ENCODE measurements at places on chromosomes 6 and 20. TPM values are rescaled to one million over a fixed set of nuclear protein-coding genes. Genes with fewer than 3 reads are reported as not detected.

Gene DCDC2
- not detected for total RNA-seq

Gene PSORS1C2
- not detected for total RNA-seq

Gene HLA-DRB5
- total RNA-seq, result 4.7 TPM

Gene SLC22A3
- total RNA-seq, result 16.5 TPM

Gene GSTA3
- not detected for total RNA-seq

Gene LST1
- total RNA-seq, result not detected

Gene KIF13A
- 43.0 TPM for total RNA-seq

DNA sequence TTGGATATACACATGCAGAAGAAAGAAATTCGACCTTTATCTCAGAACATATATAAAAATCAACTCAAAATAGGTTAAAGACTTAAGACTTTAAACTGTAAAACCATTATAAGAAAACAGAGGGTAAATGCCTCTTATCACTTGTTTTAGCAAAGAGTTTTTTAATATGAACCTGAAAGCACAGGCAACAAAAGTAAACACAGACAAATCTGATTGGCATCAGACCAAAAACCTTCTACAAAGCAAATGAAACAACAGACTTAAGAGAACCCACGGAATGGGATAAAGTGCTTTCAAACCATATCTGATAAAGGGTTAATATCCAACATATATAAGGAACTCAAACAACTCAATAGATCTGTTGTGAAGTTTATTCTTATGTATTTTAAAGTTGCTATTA is 309.9 kb upstream of the OPRM1 start:
- DNase-seq, result no peak
- H3K27me3 ChIP-seq, result no peaks in the 10 kb centered on the region
- H3K4me3 ChIP-seq, result no peak overlapping the region
- no peaks in the 10 kb centered on the region for H3K36me3 ChIP-seq

- H3K27me3 ChIP-seq, result no peaks in the 10 kb centered on the region
- no peak overlapping the region for H3K27ac ChIP-seq
- no peaks in the 10 kb centered on the region for H3K36me3 ChIP-seq
- DNase-seq, result no peak
- no peaks in the 10 kb centered on the region for H3K4me1 ChIP-seq
Observed at GRCh38 chr6:67190733-67191132, 1444.3 kb upstream of the ADGRB3 start.

- H3K4me1 ChIP-seq, result no peaks in the 10 kb centered on the region
- H3K36me3 ChIP-seq, result no peaks in the 10 kb centered on the region
- no peaks in the 10 kb centered on the region for H3K27me3 ChIP-seq
- no peak for DNase-seq
- H3K4me3 ChIP-seq, result no peak overlapping the region
- H3K27ac ChIP-seq, result no peak overlapping the region
Observed at GRCh38 chr6:16092140-16092539, 36.7 kb upstream of the MYLIP start.

DNA sequence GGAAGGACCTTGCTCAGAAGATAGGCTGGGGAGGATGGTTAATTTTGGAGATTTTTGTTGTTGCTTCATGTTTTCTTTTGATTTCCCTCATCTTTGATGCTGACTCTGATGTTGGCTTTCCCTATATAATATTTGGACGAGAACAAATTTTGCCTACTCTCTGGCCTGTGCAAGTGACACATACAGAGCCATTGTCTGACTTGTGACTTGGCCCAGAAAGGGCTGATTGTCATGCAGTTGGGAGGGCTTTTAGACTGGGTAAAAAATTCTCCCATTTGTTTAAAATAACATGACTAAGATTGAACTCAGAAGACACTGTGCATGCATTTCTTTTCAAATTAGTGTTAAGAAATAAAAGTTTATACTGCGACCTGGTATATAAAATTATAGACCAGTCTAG is 98.6 kb upstream of the SUPT3H start:
- H3K4me1 ChIP-seq, result peaks cover 24% of the 10 kb centered on the region
- no peaks in the 10 kb centered on the region for H3K27me3 ChIP-seq
- DNase-seq, result no peak
- H3K4me3 ChIP-seq, result no peak overlapping the region
- H3K27ac ChIP-seq, result no peak overlapping the region

DNA sequence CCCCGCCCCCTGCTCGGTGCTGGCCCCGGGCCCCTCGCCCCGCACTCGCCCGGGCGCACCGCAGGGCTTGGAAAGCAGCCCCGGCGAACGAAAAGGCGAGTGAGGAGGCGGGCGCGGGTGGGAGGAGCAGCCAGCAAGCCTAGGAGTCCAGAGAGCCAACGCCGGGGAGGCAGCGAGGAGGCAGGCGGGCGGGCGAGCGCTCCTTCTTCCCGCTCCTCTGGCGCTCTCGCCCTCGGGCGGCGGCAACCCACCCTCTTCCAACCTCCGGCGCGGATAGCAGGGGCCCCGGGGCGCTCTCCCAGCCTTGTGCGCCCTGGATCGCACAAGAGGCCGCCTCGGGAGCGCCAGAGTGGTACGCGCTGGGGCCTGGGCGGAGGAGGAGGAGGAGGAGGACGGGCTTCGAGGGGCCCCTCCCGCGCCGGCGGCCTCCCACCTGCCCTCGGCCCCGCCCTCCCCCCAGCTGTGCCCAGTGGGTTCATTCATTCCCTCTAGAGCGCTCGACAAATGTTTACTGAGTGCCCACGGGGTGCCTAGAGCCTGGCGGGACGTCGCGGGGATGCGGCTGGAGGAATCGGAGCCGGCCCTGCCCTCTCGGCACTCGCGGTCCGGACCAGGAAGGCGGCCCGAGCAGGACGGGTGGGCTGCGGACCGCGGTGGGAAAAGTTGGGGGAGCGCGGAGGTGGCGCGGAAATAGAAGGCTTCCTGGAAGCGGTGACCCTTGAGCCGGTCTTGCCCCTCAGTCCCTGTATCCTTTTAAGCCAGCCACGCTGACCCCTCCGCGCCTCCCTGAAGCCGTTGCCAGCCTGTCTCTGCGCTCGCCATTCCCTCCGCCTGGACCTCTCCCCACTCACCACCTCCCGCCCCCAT is at the start of gene BMP7:
Gene BMP7, minus strand, starts transcription at position 351 of the 867 bp plus-strand sequence. CDS start 519 bp downstream, outside the sequence.
- H3K4me1 ChIP-seq, result peaks cover 22% of the 10 kb centered on the region
- DNase-seq, result no peak
- no peak within 1 kb of the TSS for H3K27ac ChIP-seq
- H3K36me3 ChIP-seq, result no peaks in the 10 kb centered on the region

GRCh38 chr6:91185072-91185471 is 598.2 kb upstream of the MAP3K7 start:
- H3K36me3 ChIP-seq, result no peaks in the 10 kb centered on the region
- no peak overlapping the region for H3K4me3 ChIP-seq
- H3K27me3 ChIP-seq, result no peaks in the 10 kb centered on the region
- no peak overlapping the region for H3K27ac ChIP-seq

DNA sequence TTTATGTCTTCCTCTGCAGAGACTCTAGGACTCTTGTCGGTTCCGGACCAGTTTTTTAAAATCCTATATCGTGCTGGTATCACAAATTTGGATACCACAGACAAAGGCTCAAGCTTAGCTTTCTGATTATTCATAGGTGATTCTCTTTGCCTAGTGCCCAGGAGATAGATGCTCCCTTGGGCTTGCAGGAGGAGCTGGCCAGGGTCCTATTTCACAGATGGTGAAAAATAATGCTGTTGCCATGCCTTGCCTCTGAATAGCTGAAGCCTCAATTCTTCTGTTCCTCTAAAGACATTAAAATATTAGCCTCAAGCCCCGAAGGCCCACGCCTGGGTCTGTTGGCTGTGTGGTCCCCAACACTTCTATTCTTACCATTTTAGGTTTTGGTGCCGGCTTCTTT is 123.9 kb upstream of the BACH2 start:
- H3K36me3 ChIP-seq, result no peaks in the 10 kb centered on the region
- no peak for DNase-seq
- H3K4me3 ChIP-seq, result no peak overlapping the region
- no peaks in the 10 kb centered on the region for H3K4me1 ChIP-seq
- H3K27ac ChIP-seq, result no peak overlapping the region

DNA sequence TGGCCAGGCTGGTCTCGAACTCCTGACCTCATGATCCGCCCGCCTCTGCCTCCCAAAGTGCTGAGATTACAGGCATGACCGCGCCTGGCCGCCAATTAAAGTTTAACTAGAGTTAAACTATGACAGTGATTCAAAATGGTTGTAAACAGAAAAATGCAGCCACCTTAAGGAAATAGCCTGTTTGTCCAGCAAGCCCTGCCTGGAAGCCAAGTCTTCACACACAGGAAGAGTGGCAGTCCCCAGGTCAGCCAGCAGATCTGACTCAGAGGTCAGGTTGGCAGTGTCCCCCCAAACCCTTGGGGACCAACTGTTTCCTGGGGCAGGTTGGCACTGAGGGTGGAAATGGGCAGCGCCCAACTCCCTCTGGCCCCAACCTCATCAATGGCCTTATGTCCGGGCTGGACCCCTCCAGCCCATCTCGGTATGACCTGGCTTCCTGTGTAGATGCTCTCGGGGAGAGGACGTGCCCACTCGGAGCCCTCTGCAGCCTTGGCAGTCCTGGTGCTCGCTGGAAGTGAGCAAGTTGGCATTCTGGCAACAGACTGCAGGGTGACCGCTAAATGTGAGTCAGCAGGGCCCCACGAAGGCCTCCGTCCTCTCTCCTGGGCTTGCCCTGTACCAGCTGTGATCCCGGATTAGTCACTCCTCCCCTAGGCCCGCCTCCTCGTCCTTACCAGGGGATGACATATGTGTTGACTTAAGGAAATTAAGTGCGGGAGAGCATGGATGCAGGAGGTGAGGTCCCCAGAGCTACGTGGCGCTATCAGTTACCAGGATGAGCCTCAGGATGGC is 9.7 kb upstream of the HSP90AB1 start:
- H3K27ac ChIP-seq, result peak overlapping the region; percentile 99
- H3K4me1 ChIP-seq, result peaks cover 40% of the 10 kb centered on the region
- no peaks in the 10 kb centered on the region for H3K27me3 ChIP-seq
- peaks cover 8% of the 10 kb centered on the region for H3K36me3 ChIP-seq

GRCh38 chr20:20089018-20089417 is 36.7 kb downstream of the CFAP61 start:
- no peak overlapping the region for H3K4me3 ChIP-seq
- DNase-seq, result no peak
- H3K27ac ChIP-seq, result no peak overlapping the region
- no peaks in the 10 kb centered on the region for H3K27me3 ChIP-seq
- peaks cover 6% of the 10 kb centered on the region for H3K4me1 ChIP-seq
- H3K36me3 ChIP-seq, result no peaks in the 10 kb centered on the region

DNA sequence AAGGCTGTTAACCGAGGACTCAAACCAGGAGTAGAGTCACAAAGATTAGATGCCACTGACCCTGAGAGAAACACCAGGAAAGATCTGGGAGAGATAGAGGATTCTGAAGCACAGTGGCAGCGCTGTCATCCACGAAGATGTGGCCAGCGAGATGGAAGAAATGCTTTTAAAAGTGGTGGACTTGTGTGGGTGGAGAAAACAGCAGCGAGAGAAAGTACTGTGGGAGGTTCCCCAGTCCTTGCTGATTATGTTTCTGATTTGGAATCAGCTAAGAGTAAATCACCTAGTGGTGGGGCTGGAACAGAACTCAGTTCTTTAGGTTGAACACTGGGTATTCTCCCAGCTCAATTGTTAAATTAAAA is 435 bp upstream of the ZNF322 start:
- peak overlapping the region; percentile 48 for H3K4me3 ChIP-seq
- DNase-seq, result no peak
- H3K27me3 ChIP-seq, result no peaks in the 10 kb centered on the region
- peak overlapping the region; percentile 79 for H3K27ac ChIP-seq

DNA sequence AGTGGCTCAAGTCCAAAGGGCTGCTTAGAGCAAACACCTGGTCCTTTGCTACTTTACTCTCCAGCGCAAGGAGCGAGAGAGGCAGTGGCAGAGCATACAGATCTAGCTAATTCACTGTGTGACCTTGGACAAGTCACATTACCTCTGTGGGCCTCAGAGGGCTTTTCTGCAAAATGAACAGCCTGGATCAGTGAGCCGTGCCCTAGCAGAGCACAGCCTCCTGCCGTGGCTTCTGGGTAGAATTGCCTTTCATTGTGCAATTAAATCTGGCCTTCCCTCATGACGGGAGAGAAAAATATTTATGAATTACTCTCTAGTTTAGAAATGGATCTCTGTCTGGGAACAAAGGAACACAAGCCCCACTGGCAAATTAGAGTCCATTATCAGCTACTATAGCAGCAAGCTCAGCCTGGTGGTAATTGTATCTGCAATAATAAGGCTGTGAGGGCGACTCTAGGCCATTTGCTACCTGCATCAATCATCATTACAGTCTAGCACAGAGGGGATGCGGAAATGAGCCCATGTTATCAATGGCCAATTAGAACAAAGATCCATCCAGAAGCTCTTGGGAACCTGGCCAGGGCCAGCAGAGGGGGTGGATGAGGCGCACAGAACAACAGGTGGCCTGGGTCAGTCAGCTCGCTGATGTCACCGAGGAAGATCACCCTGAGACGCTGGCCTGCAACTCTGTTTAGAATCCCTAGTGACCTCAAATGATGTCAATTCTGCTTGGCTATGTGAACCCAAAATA is 114.2 kb upstream of the LY86 start:
- H3K36me3 ChIP-seq, result no peaks in the 10 kb centered on the region
- H3K4me1 ChIP-seq, result no peaks in the 10 kb centered on the region
- H3K4me3 ChIP-seq, result no peak overlapping the region
- DNase-seq, result no peak

- no peak overlapping the region for H3K4me3 ChIP-seq
- H3K27ac ChIP-seq, result no peak overlapping the region
- no peak for DNase-seq
- H3K36me3 ChIP-seq, result no peaks in the 10 kb centered on the region
Observed at GRCh38 chr6:131952886-131953509, 1.8 kb upstream of the CCN2 start.

DNA sequence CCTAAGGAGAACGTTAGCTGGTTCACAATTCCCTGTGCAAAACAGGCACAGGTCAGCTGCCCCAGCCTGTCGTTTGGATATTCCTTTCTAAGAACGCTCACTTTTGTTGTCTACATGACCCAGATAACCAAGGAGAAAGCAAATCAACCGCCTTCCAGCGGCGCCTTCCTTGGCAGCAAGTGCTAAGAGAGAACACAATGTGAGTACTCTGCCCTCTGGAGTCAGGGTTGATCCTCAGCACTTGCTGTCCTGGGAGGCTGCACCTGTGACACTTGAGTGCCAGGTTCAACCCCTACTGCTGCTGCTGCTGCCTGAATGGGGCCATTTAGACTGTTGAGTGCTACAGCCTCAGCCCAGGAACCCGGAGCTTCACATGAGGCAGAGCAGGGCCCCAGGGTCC is 36.8 kb downstream of the OVOL2 start:
- H3K4me1 ChIP-seq, result no peaks in the 10 kb centered on the region
- H3K27ac ChIP-seq, result no peak overlapping the region
- H3K4me3 ChIP-seq, result no peak overlapping the region
- H3K27me3 ChIP-seq, result no peaks in the 10 kb centered on the region
- DNase-seq, result no peak

- H3K27me3 ChIP-seq, result no peaks in the 10 kb centered on the region
- H3K4me3 ChIP-seq, result no peak overlapping the region
- H3K27ac ChIP-seq, result no peak overlapping the region
Observed at GRCh38 chr6:65052626-65053025, 654.4 kb downstream of the EYS start.

GRCh38 chr6:27295301-27296079 is 16.6 kb downstream of the POM121L2 start:
- no peak for DNase-seq
- H3K4me3 ChIP-seq, result no peak overlapping the region
- H3K4me1 ChIP-seq, result no peaks in the 10 kb centered on the region
- no peaks in the 10 kb centered on the region for H3K36me3 ChIP-seq

- no peaks in the 10 kb centered on the region for H3K4me1 ChIP-seq
- H3K27me3 ChIP-seq, result no peaks in the 10 kb centered on the region
- H3K36me3 ChIP-seq, result no peaks in the 10 kb centered on the region
- no peak overlapping the region for H3K27ac ChIP-seq
Observed at GRCh38 chr6:131103901-131104300, 31.4 kb upstream of the AKAP7 start.

GRCh38 chr6:21501815-21502214 is 91.7 kb upstream of the SOX4 start:
- H3K4me1 ChIP-seq, result peaks cover 15% of the 10 kb centered on the region
- no peak overlapping the region for H3K4me3 ChIP-seq
- H3K27me3 ChIP-seq, result no peaks in the 10 kb centered on the region
- no peak overlapping the region for H3K27ac ChIP-seq
- DNase-seq, result no peak

Data from vagina (tissue), 2 donors.